ENCODE measurements at places on chromosomes 3 and 15.
A peak's percentile ranks its signal among the peaks of the same experiment; 100 is the strongest.

DNA sequence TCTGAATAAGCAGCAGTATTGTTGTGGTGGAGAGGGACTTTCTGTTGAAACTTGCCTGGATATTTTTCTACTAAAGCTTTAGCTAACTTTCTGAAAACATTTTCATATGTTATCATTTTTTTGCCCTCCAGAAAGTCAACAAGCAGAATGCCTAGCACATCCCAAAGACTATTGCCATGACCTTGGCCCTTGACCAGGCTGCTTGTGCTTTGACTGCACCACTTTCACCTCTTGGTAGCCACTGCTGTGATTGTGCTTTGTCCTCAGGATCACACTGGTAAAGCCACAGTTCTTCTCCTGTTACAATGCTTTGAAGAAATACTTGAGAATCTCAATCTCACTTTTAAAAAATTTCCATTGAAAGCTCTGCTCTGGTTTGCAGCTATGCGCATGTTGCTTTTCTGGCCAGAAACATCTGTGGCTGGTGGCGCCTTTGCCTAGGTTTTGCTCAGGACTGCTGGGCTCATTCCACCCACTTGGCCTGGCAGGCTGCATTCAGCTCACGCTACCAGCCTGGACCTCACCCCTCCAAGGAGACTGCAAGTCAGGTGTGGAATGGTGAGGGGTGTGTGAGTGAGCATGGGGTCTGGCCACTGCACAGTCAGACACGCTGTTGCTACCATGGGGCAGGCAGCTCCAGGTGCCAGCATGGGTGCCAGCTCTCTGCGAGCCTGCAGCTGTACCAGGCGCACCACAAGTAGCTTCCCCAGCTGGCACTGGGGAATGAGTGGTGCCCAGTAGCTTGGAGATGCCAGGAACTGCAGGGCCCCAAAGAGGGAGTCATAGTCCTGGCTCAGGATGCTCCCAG, 89.8 kb upstream of the TNFSF10 start:
- no peak for DNase-seq

GRCh38 chr3:13069495-13069894, 3.7 kb downstream of the IQSEC1 start:
- no peak for DNase-seq

- DNase-seq, result no peak
Measured at GRCh38 chr3:53120336-53120735, 9.9 kb downstream of the RFT1 start.

- no peak for DNase-seq
Measured at GRCh38 chr3:39407773-39408492, 1.4 kb downstream of the RPSA start.

DNA sequence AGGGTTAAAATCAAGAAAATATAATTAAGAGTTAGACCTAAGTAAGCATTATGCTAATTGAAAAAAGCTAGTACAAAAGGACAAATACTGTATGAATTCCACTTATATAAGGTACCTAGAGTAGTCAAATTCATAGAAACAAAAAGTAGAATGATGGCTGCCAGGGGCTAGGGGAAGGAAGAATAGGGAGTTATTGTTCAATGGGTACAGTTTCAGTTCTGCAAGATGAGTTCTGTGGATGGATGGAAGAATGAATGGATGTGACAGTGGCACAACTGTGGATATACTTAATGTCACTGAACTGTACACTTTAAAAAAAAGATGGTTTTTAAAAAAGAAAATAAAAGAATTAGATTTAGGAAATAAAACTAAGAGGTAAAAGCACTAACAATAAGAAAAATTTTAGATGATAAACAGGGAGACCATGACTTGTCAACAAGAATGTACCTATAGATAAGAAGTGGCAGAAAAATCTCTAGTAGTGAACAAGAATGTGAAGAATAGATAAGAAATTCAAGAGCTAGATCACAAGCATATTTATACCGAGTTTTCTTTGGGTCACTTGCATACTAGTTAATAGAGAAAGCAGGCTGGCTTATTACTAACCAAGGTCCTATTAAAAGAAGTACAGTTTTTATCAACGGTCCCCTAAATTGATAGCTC, 5.5 kb downstream of the IFT80 start:
- no peak for DNase-seq

DNA sequence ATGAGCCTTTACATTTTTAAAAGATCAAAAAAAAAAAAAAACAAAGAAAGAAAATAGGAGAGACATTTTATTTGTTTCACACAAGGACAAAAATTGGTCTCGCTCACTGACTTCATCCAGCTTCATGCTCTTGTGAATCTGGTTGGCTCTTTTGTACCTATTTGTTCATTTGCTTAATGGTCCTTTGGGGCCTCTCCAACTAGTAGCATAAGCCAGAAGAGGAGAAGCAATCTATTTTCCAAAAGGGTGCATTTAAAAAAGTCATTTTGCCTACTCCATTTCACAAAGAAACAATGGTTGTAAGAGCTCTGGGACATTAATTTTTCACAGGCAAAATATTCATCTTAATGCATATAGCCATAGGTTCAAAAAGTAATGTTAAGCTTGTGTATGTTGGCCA, 168.3 kb upstream of the ADAMTS9 start:
- DNase-seq, result no peak

DNA sequence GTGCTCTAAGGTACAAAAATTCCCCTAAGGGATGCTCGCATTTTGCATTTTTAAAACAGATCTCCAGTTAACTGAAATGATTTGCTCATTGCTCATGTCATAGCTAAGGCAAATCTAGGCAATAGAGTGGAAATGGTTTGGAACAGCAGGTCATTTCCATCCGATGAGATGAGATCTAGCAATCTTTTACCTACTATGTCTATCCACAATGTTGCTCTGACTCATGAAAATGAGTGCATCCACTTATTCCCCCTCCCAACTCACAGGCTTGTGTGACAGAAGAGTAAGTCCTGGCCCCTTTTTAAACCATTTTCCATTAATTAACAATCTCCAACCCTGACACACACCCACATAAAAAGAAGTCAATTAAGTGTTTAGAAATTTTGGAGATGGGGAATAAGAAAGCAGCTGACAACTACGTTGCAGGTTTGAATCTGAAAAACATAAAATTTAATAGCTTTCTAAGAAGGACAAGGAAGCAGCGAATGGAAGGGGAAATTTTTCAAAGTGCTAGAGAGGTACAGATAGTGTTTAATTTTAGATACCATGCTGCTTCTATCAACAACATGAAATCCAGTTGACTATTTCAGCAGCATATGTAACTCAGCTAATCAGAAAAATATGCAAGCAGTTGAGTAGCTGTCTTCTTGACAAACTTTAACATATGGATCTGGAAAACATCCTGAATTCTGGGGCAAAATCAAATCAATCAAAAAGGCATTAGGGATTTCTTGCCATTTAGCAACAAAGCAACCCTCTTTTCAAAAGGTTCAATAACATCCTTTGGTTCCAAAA, 112.0 kb downstream of the TMCO5A start:
- no peak for DNase-seq

GRCh38 chr3:148833223-148833622, 5.6 kb downstream of the CPB1 start:
- no peak for DNase-seq

GRCh38 chr3:158103081-158103886, 2.9 kb downstream of the SHOX2 start:
- DNase-seq, result no peak

DNA sequence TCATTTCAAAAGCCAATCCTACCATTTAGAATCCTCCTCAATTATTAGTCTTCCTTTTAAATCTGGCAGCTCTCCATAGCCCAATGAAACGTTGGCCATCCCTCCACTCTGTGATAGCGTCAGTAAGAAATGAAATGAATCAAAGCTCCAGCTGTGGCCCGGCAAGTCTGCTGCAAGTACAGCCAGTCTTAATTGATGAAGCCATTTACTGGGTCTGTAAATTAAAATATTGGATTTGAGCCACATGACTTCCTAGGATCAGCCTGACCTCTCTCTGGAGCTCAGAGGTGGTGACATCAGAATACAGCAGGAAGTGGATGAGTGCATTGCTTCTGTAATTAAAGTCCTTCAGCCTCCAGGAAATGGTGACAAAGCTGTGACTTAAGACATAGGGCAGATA, 347.0 kb upstream of the LMCD1 start:
- DNase-seq, result no peak

- peak; percentile 26 for DNase-seq
Measured at GRCh38 chr15:67406257-67406861, 114.6 kb upstream of the C15orf61 start.

DNA sequence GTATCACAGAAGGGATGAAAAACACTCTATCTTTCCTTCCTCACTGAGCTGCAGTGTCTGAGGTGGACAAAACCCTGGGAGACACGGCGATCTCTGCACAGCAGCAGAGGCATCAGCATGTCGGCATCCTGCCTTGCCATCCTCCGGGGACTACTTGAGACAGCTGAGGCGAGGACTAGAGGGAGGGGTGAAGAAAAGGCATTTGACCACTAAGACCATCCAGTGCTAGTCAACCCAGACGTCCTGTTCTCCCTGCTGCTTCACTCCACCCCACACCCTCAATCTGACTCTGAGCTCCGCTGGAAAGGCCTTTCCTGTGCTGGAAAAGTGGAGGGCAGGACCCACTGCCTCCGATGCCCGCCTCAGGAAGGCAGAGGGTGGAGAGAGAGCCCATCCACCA, 67.3 kb downstream of the VGLL4 start:
- DNase-seq, result no peak

GRCh38 chr3:170622369-170623159, 36.7 kb upstream of the SLC7A14 start:
- DNase-seq, result no peak

GRCh38 chr15:95227235-95227634, 995.9 kb downstream of the MCTP2 start:
- DNase-seq, result no peak
